ENCODE measurements at places on chromosomes 3 and 15.

DNA sequence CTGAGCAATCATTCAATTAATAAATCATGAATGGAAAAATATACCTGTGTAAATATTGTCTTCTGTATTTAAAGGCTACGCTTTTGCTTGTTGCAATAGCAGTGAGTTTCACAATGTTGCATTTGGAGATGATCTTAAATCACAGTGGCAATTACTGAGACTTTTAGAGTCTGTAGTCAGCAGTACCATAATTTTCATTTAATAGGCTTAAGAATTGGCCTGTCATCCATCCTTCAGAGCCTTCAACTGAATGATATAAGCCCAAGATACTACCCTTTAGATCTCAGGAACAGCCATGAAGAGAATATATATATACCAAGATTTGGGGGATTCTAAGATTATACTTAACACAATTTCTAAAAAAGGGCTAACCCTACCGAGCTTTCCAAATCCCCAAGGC is 458.1 kb downstream of the GBE1 start:
- DNase-seq: no peak

- DNase-seq: no peak
Measured at GRCh38 chr3:15465876-15466585, 38.6 kb downstream of the EAF1 start.

DNA sequence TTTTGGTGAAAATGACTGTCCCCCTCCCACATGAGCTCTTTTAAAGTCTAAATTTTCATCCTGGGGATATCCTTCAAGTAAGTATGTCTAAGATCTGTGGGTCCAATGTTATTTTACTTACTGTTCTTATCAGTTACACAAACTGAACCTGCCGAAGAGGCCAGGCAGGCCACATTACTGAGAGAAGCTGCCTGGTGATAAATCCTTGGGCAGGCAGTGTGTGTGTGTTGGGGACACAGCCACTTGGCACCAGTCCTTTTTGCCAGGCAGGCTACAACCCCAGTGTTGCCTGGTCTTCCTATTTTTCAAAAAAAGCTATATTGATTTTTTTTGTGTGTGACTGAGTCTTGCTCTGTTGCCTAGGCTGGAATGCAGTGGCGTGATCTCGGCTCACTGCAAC is 50.6 kb upstream of the RASA2 start:
- no peak for DNase-seq

DNA sequence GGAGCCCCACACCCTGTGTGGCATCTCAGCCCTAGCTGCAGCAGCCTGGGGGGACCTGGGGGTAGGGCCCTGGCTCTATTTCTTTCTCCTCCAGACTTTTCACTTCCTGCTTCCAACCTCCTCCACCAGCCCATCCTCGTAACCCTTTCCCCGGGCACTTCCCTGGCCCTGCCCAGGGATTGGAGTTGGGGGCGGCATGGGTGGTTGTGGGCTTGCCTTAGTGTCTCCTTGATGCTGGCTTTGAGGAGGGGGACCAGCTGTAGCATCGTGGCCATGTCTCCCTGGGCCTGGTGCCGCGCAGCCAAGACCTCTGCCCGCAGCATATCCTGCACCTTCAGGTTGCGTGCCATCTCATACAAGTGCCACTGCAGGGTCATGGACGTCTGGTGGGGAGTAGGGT is 28.1 kb downstream of the CYP11A1 start:
- DNase-seq: no peak

DNA sequence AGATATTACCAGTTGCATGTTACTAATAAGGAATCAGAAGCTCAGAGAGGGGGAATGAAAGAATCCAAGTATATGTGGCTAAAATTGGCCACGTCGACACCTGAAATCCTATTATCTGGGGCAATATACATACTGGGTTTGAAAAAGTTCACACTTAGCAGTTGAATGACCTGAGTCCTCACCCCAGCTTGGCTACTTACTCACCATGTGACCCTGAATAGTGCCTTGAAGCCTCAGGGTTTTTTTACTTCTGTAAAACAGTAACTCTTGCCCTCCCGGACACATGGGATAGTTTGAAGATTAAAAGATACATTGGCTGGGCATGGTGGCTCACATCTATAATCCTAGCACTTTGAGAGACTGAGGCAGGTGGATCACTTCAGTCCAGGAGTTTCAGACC is 342.2 kb upstream of the TPRG1 start:
- DNase-seq: no peak

DNA sequence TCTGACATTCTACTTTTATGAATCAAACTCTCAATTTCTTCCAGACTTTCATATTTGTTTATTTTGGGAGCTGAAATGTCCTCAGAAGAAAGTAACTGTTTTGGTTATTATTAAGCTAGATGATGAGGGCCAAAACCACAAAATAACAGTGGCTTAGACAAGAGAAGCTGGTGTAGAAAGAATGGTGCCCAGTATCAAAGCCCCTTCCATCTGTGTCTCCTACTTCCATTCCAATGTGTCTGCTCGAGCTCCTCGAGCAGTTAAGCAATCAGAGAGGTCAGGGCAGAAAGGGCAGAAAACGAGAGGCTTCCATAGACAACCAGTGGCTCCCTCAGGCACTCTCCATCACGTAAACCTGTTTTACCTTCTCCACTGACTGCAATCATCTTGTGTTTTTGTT is 59.7 kb upstream of the MAGI1 start:
- DNase-seq: no peak

DNA sequence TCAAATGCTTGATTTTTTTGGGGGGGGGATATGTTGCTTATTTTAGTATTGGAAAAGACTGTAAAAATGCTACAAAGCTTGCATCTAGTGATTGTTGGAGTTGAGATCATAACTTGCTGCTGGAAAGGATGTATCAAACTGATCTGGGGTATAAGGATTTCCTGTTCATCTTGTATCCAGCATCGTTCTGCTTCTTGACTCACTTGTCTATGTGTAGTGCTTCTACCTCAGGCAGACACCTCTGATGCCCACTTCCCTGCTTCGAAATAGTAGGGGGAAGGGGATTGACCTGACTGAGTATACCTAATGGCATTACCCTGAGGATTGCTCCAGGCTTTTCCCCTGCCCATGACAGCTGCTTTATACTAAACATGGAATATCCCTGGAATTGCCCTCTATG is 42.7 kb downstream of the STT3B start:
- no peak for DNase-seq

DNA sequence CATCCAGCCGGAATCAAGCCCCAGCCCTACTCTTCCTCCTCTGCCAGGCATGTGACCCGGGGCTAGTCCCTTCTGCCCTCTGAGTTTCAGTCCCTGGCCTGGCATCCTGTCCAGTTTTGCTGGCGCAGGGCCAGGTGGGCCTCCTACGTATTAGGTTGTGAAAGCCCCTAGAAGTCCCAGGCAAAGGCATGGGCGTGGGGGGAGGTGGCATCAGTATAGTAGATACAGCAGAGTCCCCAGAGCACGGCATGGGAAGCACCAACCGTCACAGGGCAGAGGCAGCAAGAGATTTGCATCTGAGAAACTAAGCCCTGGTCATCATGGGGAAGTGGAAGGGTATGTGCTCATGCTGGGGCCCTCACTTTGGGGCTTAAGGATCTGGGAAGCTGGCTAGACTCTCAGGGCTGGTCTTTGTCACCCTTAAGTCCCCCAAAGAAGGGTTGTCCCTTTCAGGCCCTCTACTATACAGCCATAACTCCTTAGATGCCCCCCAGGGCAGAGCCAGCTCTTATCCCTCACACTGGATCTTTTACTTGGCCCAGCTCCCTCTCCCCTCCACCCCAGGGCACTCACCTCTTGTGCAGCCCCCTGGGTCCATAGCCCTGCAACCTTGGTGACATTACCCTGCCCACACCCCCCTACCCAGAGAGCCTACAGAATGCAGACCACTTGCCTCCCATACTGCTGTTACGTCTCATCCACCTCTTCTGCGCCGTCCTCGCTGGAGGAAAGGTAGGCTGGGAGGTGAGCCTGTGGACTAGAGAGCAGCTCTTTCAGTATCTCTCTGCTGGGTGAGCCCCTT is 11.3 kb downstream of the NBEAL2 start:
- DNase-seq: no peak

- no peak for DNase-seq
Measured at GRCh38 chr3:177800561-177800960, 603.3 kb upstream of the TBL1XR1 start.

DNA sequence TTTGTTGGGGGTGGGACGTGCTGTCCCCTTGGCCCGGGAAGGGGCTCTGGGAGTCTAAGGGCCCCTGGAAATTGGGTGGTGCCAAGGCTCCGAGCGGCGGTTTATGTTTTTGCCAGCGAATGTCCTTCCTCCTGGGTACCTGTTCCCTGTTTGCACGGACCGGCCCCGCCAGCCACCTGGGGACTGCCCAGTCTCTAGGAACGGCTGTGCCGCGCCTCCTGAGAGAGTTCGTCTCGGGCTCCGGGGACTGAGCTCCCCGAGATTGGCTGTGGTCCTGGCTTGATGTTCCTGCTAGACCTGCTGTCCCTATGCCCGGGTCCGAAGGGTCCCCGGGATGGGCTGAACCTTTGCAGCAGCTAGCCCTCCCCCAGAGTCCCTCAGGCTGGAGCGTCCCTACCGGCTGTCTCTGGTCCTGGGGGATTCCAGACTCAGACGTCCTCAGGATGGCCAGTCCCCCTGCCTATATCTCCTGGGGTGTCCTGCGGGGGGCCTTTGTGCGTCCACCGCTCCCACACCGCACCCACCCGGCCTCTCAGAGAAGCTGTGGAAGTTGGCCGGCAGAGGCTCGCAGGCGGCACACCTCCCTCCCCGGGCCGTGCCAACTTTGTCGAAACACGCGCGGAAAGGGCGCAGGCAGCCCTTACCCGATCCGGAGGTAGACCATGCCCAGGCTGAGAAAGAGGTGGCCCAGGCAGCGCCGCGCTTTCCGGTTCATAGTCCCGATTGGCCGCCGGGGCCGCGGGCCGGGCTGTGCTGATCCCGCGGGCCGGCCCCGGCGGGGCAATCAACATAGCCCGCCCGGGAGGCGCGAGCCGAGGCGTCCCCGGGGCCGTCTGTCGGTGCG is 547 bp downstream of the WNT7A start:
- no peak for DNase-seq

GRCh38 chr3:30268288-30268687 is 338.1 kb upstream of the TGFBR2 start:
- no peak for DNase-seq

GRCh38 chr3:97793420-97794019 is 28.3 kb upstream of the CRYBG3 start:
- no peak for DNase-seq

DNA sequence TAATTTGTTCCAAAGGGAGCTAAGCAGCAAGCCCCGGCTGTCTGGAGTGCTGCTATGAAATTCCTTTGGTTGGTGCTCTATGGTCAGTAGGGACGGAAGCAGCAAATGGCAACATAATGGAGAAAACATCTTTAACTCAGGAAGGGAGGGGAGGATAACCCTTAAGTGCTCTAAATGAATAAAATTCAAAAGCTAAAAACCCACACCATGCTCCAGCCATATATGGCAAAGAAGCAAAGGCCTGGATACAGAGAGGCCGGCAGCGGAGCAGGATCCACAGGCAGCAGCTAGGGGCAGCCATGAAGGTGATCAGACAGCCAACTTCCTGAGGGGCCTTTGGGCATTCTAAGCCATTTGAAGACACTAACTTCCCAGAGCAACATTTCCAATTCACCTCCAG is 38.9 kb downstream of the IL17RD start:
- DNase-seq: no peak

DNA sequence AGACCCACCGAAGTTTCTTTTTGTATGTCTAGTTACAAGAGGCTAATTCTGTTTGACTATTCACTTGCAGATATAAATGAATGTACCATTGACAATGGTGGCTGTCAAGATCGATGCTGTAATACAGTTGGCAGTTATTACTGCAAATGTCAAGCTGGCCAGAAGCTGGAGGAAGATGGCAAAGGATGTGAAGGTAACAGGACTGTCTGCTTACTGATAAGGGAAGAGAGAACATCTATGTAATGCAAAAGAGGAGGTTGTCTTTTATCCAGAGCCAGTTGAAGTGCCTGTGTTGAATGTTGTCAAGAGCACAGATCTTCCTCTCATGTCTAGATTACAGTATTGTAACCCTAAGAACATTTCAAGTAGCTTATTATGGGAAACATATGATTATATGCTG is 549.5 kb upstream of the GOLIM4 start:
- DNase-seq: no peak

GRCh38 chr15:40102897-40103858 is 5.5 kb downstream of the BMF start:
- DNase-seq: peak; percentile 88

- no peak for DNase-seq
Measured at GRCh38 chr3:27673701-27674100, 48.4 kb downstream of the EOMES start.

GRCh38 chr15:48592933-48593332 is 52.6 kb downstream of the FBN1 start:
- no peak for DNase-seq

DNA sequence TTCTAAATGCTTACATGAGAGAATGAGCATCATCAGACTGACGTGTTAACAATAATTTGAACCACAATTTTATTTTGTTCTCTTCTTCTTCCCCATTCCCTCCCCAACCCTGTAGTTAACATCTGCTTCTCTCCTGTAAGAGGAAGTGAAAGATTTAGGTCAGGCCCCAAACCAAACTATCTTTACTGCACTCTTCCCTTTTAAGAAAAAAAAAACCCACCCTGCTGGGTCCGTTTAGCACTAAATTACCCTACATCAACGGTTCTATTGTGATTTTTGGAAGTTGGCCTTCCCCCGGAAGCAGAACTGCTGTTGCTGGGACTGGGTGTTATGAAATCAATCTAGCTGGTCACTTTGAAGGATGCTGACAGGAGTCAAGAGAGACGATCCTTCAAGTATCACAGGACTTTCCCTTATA is 49.4 kb downstream of the NFKBIZ start:
- DNase-seq: peak; percentile 15

DNA sequence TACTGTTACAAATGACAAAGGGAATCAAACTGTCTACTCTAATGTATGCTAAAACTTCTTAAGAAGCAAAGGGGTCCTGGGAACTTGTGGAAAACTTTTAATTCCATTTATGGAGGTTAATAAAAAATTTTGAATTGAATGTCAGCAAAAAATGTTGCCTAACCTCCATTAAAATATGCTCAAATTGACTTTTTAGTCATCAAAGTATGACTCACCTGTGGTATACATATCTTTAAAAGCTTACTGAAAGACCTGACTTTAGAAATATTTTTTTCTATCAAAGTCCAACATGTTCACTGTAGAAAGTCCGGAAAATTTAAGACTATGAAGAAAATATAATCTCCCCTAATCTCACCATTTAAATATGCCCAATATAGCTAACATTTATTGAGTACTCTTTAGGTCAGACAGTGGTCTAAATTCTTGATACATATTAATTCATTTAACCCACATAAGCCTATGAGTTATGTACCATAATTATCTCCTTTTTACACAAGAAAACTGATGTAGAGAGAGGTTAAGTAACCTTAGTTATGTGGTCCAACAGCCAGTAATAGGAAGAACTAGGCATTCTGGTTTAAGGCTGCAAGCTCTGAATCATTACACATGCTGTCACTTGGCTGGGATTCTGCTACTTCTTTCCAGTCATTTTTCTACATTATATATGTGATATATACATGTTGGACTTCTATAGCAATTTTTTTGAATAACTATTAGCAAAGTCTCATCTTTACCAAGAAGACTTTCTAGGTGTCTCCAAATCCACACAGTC is 83.6 kb downstream of the PDZRN3 start:
- no peak for DNase-seq

- DNase-seq: no peak
Measured at GRCh38 chr15:60316961-60317360, 80.8 kb downstream of the ANXA2 start.

- DNase-seq: no peak
Measured at GRCh38 chr3:60585918-60586317, 665.3 kb downstream of the FHIT start.

Data from substantia nigra (tissue), 51 donors.